ENCODE measurements at places on chromosomes 7 and 10.

DNA sequence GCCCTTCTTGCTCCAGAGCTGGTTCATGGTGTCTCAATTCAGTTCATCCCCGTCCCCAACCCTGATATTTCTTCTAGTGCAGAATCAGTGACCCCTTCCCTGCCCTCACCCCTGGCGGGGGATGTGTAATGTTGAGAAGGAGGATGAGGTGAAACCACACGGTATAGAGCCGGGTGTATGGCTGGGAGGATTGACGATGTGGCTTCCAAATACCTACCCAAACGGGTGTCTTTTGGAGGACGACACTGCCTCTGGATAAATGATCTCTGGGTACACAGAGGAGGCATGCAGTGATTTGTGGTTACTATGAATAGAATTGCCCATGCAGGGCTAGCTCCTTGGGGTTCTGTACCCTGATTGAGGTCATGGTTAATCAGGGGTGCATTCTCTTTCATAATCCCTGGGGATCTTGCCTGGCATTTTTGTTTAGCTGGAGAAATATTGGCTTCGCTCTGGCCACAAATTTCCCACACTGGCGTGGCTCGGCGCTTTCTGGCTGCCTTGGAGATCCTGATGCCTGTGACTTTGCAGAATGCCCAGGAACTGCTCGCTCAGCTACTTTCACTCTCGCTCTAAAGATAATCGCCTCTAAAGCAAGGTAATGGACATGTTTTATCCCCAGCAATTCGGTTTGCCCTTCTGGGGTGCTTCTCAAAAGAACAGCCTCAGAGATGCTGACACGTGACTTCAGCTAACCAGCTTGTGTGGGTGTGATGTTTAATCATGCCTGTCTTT lies 89.2 kb downstream of the RBM20 start:
- DNase-seq: no peak

GRCh38 chr10:29648983-29649268 lies 14.2 kb upstream of the SVIL start:
- DNase-seq: no peak

GRCh38 chr7:105141068-105141467 lies 127.1 kb downstream of the KMT2E start:
- DNase-seq: peak; percentile 67

DNA sequence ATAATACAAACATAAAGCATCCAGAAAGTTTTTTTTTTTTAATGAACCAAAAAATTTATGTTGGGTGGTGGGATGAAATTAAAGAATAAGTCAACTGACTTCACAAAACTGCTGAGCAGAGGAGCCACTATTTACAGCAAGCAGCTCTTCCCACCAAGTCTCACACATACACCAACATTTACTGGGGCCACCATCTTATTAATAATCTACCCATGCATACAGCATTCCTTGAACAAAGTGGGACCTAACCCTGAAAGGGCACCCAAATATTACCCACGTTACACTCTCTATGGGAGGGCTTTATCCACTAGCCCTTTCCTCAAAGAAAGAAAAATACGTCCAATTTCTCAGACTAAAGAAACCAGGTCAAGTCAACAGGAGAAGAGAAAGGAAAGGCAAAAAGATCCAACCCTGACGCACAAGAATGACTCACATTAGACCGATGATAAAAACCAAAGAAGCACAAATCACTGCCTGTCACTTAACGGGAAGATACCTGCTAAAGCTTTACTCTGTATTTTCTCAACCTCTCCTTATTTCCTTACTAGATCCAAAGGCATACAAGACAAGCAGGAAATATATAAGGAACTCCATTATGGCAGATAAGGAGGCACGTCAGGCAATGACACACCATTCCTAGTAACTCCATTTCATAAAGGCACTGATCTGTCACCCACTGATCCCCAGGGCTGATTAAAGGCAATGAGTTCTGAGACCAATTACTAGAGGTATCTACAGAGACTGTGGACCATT lies 141.8 kb upstream of the ASAH2 start:
- no peak for DNase-seq

GRCh38 chr7:139043823-139044812 lies 8.3 kb upstream of the ZC3HAV1L start:
- no peak for DNase-seq

DNA sequence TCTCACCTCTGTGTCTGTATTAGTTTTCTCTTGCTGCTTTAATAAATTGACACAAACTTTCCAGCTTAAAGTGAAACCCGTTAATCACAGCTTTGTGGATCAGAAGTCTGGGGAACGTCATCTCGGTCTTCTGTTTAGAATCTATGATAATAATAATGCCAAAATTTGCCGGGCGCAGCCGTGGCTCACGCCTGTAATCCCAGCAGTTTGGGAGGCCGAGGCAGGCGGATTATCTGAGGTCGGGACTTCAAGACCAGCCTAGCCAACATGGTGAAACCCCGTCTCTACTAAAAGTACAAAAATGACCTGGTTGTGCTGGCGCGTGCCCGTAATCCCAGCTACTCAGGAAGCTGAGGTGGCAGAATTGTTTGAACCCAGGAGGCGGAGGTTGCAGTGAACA lies 8.8 kb upstream of the ZPBP start:
- no peak for DNase-seq

DNA sequence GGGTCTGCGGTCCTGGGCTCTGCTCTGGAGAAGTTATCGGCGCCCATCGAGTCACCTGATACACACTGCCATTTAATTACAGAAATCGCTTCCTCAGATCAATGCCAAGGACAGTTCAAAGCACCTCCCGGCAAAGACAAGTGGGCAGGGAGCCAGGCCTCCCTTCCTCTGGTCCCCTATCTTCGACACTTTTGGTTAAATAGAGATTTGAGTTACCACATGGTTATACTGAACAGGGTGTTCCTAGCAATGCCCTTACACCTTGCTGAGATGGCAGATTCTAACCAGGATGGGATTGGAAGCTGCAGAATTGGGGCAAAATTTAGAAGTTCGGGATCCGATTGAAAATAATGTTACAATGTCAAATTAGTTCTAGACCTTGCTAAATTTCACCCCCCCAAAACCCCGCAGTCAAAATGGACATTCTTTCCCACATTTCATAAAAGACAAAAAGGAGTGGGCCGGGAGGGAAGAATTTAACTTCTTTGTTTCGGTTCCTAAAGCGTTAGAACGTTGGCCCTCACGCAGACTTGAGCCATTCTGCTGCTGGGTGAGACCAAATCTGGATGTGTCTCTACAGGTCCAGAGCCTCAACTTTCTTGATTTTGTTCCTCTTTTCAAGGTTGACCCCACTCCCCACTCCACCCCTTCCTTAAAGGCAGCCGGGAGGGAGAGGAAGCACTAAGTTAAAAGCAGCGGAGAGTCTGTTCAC lies 2.2 kb upstream of the DLX5 start:
- DNase-seq: no peak

GRCh38 chr10:79452174-79452611 lies 6.8 kb upstream of the ZCCHC24 start:
- no peak for DNase-seq

DNA sequence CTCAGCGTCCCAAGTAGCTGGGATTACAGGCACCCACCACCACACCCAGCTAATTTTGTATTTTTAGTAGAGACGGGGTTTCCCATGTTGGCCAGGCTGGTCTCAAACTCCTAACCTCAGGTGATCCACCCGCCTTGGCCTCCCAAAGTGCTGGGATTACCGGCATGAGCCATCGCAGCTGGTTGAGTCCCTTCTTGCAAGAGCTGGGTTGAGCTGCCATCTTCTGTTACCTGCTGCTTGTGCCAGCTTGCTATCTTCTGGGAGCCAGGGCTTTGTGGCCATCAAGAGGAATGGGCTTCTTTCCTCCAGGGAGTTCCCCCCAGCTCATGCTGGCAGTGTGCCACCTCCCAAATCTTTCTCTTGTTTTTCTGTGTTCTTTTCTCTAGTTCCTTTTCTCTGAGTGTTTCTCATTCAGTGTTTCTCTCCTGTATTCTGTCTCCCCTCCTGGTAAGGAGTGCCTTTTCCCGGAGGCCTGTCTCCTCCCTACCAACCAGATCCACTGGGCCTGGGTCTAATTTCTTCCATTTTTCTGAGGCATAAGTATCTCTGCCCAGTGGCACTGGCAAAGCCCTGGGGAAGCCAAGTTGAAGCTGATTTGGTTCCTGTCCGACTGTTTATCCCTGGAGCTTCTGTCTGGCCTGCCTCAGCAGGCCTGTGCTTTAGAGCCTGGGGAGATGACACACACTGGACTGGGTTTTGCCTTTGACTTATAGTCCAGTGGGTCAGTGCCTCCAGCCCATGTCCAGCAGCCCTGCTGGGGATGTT lies 3.7 kb downstream of the DBNL start:
- peak; percentile 31 for DNase-seq

- DNase-seq: no peak
These were observed 61.5 kb downstream of the HBP1 start for GRCh38 chr7:107230334-107230733.

DNA sequence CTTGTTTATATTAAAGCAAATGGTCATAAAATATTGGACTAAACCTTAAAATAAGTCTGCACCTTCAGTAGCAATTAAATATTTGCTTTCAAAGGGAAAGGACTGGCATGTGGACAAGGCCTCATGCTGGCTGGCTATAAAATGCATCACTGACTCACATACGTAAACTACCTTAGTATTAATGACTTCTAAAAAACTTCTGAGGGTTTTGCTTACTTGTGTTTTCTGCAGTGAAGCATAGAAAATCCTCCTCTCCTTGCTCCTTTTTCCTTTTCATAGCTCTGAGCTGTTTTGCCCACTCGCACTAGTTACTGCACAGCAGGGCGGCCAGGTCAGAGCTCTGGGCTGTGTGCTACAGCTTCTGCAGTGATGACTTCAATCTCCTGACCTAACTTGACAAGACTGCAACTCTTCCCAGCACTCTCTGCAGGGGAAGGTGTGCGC lies 82.3 kb downstream of the CUL2 start:
- peak; percentile 65 for DNase-seq

GRCh38 chr10:86203162-86203905 lies 163.3 kb downstream of the GRID1 start:
- peak; percentile 81 for DNase-seq

DNA sequence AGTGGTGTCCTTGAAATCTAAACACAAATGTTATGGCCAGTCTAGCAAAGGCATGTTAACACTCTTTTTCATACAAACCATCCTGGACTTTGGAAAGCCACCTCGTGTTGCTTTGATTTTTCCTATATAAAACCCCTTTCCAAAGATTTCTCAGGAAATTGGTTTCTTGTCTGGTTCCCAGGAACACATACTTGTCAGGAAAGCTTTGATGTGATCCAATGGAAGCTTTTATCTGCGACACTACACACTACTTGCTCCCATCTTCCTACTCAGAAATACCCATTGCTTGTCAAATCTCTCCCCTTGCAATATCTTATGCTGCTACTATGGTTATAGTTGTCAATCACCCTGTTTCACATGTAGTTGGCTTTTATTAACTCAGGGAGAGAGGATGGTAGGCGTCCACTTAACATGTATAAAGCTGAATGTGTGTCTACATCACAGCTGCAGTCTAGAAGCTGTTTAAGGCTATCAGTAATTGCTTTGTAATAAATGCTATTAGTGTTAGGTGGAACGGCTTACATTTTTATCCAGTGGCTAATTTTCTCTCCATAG lies 189.6 kb downstream of the GPAM start:
- no peak for DNase-seq

DNA sequence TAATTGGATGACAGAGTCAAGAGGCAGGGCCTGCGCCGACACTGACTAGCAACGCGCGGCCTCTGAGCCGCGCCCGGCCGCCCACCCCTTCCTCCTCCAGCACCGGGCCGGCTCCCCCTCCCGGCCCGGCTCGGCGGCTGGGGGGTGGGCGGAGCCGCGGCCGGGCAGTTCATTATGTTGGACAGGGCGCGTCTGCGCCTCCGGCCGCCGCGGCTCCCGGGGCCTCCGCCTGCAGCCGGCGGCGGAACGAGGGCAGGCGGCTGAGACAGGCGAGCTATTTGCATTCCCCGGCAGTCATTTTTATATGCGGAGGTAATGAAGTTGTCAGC lies 106.7 kb downstream of the SNX10 start:
- peak; percentile 80 for DNase-seq

GRCh38 chr7:152910545-152911225 lies 151.1 kb downstream of the ACTR3B start:
- no peak for DNase-seq

GRCh38 chr7:2129323-2130095 lies 103.2 kb downstream of the MAD1L1 start:
- no peak for DNase-seq

- no peak for DNase-seq
These were observed 22.6 kb downstream of the DYDC1 start for GRCh38 chr10:80333983-80334382.

DNA sequence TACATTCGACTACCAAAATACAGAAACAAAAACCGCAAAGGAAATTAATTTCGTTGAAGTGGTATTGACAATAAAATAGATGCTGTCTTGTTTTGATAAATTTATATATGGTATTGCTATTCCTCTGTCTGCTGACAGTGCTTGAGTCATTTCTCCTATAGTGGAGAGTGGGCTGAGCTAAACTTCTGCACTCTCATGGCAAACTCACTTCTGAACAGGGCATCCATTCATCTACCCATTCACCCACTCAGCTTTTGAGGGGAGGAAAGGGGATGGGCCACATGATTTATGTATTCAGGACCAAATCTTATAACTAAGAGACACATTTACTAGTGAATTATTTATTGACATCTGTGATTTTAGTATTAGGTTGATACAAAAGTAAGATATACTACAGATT lies 137.6 kb upstream of the PLXNA4 start:
- DNase-seq: no peak

DNA sequence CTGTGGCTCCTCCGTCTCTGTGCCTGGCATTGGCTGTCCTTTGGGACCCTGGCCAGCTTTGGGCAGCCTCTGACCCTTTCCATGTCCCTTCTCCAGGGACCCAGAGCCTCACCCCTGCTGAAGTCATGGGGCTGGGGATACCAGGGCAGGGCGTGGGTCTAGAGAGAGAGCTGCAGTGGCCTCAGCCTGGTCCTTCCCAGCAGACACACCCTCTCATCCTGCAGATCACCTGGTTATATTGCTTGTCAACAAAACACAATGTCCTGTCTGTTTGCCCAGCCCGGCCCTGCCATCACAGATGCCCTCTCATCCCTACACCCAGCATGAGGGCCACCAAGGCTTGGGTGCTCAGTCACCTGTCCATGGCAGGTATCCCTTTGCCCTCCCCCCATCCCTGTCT lies 1.8 kb downstream of the MUC17 start:
- DNase-seq: no peak

Measured in islet precursor cell (in vitro differentiated cells).